DND-41 (cell line): ENCODE measurements at places on chromosomes 2 and 18.
A peak's percentile ranks its signal among the peaks of the same experiment; 100 is the strongest.

DNA sequence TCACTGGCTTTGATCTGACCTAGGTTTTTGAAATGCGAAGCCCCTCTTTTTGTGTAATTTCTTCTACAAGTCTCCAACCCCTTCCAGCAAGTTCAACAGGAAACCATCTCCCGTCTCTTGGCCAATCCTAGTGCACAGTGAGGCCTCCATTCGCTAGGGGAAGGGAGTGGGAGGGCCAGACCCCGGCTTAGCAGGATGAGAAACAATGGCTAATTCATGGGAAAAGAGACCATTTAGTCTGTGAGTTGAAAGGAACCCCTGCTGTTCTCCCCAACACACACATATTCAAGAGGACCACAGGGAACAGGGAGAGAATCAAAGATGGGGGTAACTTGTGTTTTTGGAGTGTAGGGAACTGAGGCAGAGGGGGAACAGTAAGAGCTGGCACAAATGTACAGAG, 83.0 kb downstream of the RTN4 start:
- DNase-seq: no peak

DNA sequence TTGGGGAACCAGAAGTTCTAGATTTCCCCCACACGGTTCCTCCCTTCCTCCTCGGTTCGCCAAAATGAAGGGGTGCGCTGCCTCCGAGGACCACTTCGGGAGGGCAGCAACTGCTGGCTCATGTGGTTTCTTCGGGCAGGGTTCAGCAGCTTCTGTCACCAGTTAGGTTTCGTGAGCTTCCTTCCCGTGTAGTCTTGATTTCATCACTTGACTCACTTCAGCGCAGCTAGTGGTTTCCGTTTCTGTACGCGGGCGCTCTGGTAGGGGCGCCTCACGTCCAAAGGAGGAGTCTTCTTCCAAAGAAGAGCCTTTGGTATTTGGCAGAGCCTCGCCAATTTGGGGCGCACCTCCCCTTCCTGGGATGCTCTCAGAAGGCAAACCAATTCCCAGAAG, 485 bp upstream of the GALNT3 start:
- DNase-seq: peak; percentile 53

GRCh38 chr18:79367480-79367879, 28.2 kb upstream of the NFATC1 start:
- no peak for DNase-seq

DNA sequence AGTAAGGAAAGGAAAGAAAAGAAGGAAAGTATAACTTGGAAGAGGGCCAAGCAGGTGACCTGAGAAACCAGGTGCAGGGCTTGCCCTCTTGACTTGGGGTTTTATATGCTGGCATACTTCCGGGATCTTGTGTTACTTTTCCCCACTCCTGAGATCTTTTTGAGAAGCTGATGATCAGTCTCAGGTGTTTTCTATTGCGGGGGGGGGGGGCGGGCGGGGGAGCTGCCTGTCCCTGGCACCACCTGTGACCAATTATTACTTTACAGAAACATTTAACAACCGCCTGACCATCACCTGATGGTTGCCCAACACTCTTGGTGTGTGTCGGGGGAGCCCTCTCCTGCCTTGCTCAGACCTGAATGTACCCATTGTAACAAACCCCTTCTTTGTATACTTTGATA, 6.9 kb upstream of the CASP10 start:
- DNase-seq: no peak

- DNase-seq: no peak
Observed at GRCh38 chr2:222796413-222797103, 64.3 kb upstream of the ACSL3 start.

- no peak for DNase-seq
Observed at GRCh38 chr2:64114912-64115277, 29.3 kb downstream of the PELI1 start.

DNA sequence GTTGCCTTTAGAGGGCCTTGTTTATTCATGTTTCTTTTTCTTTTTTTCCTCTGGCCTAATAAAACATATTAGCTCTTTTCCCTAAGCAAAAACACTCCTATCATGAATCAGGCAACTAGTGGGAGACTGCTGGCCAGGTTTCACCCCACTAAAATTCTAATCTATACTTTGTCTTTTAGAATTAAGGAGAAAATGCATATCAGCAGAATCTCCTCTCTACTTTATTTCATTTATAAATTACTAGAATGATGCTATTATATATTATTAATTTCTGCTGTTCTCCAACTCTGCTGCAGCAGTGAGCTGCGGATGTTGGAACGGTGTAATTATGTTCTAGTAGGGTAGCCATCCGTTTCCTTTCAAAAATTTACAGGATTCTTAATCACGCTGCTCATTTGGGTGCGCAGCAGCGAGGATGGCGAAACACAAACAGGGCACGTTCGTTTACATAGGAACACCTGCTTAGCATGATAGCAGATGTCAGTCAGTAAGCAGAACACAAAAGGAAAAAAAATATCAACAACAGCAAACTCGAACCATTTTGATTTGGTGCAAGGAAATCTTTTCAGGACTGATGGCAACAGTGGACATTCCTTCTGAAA, 30.5 kb downstream of the ZEB2 start:
- no peak for DNase-seq

DNA sequence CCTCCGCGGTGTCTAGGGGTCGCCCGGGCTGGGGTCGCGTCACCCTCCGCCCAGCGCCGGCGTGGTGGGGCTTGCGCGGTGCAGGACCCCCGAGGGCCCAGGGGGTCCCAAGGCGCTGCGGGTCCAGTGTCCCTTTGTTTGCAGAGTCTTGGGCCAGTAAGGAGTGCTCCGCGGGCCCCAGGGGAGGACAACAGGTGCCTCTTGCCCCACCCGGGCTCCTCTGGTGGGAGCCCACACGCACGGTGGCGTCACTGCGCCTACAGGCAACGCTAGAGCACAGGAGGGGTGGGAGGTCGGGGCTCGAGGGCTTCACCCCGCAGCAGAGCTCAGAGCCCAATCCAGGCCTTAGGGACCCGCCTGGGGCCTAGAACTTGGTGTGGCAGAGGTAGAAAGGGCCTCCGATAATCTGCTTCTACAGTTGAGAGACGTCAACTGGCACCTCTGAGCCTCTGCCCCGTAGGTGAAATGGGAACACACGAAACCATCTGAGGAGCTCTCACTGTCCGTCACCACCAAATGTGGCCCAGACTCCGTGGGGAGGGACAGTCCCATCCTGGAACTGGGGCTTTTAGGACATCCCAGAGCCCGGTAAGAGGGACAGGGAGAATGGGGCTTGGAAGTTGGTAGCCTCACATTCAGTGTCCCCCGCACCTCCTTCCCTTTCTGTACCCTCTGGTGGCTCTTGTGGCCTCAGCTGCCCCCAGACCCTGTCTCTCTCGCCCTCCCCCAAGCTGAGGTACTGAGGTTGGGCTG, 1.4 kb downstream of the ARID5A start:
- peak; percentile 54 for DNase-seq

GRCh38 chr2:7515327-7515726, 598.1 kb downstream of the RNF144A start:
- no peak for DNase-seq

GRCh38 chr2:232502511-232502910, 14.9 kb upstream of the ECEL1 start:
- no peak for DNase-seq

DNA sequence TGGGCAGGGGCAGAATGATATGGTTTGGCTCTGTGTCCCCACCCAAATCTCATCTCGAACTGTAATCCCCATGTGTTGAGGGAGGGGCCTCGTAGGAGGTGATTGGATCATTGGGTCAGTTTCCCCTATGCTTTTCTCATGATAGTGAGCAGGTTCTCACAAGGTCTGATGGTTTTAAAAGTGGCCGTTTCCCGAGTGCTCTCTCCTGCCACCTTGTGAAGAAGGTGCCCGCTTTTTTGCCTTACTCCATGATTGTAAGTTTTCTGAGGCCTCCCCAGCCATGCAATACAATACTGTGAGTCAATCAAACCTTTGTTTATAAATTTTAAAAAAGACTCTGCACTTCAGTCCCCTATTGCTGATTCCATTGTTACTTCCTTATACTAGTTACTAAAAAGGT, 82.9 kb upstream of the CDKL4 start:
- DNase-seq: no peak

DNA sequence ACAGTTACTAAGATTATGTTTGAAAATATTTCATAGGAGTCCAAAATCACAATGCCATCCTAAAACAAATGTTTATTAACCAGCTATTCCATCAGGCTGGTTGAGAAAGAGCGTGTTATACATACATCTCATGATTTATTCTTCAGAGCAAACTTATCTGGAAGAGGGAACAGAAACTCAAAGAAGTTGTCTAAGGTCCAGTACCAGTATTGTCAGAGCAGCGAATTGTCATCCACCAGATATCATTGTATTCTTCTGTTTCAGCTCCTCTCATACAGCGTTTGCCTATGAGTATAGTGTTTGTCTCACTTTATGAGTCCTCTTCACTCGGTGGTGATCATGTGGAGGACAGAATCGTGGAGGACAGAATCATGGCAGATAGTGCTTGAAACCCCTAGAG, 238.2 kb downstream of the OSR1 start:
- no peak for DNase-seq

GRCh38 chr2:85504778-85505261, 34.1 kb upstream of the MAT2A start:
- DNase-seq: no peak

- DNase-seq: no peak
Observed at GRCh38 chr18:38718365-38718901, 1152.8 kb upstream of the CELF4 start.

DNA sequence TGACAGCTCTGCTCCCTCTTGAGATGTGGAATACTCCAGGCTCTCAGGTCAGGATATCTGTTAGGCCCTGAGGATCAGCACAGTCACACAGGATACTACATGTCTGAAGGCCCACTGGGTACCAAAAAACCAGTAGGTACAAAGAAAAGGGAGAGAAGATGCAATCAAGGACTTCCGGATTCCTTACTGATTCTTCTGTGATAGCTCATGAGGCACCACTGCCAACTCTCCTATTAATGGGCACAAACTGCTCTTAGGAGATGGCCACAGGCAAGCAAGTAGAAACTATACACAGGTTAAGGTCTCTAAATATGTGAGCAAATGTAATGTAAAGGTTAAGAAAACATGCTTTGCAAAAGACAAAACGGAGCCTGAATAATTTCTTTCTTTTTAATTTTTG, 3.5 kb downstream of the TMEM127 start:
- no peak for DNase-seq

GRCh38 chr2:9745153-9745899, 97.9 kb upstream of the TAF1B start:
- no peak for DNase-seq

- no peak for DNase-seq
Observed at GRCh38 chr2:54122939-54123338, 7.5 kb downstream of the ACYP2 start.

DNA sequence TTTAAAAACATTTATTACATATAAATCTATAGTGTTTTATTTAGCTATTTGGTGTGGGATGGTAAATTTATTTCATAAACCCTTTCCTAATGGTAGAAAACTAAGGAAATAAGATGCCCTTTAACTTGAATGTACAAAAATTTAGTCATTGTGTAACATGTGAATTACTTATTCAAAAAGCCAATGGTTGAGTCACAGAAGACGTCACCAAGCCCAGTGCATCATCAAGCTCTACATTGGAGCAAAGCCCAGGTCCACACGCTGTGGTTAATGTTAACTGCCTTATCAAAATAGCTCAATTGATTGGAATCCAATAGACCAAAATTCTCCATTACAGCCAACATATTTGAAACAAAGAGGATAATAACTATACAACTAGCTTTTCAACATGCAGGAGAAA, 145.5 kb upstream of the LYPD1 start:
- DNase-seq: no peak

DNA sequence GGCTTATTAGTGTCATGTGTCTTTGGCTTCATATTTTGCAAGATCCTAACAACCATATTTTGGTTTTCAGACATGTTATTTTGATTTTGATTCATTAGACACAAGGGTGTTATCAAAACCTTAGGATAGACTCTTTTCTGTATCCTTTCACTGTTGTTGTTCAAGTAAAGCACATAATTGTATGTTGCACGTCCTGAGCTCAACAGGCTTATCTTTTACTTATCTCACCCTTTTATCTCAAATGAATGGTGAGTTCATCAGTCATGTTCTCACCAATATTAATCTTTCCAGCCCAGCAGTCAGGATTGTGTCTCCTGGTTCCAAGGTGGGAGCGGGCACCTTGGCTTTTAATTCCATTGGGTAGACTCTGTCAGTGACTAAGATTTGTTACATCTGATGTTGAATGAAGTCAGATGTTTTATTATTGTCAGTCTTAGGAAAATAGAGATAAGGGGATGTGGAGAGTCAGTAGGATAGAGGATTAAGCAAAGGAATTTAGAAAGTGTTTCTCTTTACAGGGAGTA, 11.9 kb downstream of the GPN1 start:
- no peak for DNase-seq

- DNase-seq: no peak
Observed at GRCh38 chr18:52730972-52731619, 391.1 kb downstream of the DCC start.

DNA sequence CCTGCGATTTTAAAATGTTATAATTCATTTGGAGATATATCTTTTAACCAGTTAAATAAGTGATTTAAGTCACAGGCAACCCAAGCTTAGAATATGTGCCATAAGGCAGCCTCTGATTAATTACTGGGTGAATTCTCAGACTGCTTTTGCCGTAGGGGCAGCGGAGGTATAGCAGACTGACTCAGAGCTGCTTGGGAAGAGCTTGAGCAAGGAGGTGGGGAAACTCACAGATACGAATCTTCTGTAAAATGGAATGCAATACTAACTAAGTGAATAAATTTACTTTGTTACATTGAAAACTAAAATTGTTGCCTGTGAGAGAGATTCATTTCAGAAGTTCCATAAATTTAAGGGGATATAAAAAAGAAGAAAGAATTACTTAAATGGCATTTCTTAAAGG, 115.4 kb downstream of the KYNU start:
- DNase-seq: no peak

GRCh38 chr2:47704287-47704686, 78.7 kb upstream of the MSH6 start:
- no peak for DNase-seq

GRCh38 chr2:86249579-86250391, 50.5 kb downstream of the MRPL35 start:
- no peak for DNase-seq

DNA sequence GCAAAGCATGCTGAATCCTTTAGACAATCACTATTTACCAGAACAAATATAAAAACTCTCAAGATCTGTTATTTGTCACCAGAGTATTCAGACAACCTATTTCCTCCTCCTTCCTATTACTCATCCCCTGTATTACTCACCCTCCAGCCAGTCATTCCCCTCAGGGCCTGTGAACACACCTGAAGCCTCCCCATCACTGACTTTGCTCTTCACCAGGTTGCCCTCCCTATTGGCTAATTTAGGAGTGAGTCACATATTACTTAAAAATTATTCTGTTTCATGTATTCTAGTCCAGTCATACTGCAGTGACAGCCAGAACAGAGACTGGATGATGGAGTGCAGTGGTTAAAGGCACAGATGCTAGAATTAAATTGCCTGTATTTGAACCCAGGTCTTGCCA, 3.7 kb upstream of the ATG16L1 start:
- DNase-seq: no peak
